ENCODE measurements at places on chromosomes 16 and 17. TPM values are rescaled to one million over a fixed set of nuclear protein-coding genes. Genes with fewer than 3 reads are reported as not detected.

CCDC43 gene
- 37.9 TPM for total RNA-seq

ANKS4B gene
- not detected for total RNA-seq

OR1A1 gene
- total RNA-seq: not detected

CNGB1 gene
- not detected for total RNA-seq

Data from smooth muscle cell of the umbilical artery (primary cell).